ENCODE measurements at places on chromosomes 1 and 21. TPM values are rescaled to one million over a fixed set of nuclear protein-coding genes. Genes with fewer than 3 reads are reported as not detected.
A peak's percentile ranks its signal among the peaks of the same experiment; 100 is the strongest.

- H3K27me3 ChIP-seq = no peaks in the 10 kb centered on the region
- H3K36me3 ChIP-seq = no peaks in the 10 kb centered on the region
- H3K27ac ChIP-seq = no peak overlapping the region
- peaks cover 8% of the 10 kb centered on the region for H3K4me1 ChIP-seq
- DNase-seq = no peak
Observed at GRCh38 chr1:51744506-51745303, 127.8 kb downstream of the OSBPL9 start.

DNA sequence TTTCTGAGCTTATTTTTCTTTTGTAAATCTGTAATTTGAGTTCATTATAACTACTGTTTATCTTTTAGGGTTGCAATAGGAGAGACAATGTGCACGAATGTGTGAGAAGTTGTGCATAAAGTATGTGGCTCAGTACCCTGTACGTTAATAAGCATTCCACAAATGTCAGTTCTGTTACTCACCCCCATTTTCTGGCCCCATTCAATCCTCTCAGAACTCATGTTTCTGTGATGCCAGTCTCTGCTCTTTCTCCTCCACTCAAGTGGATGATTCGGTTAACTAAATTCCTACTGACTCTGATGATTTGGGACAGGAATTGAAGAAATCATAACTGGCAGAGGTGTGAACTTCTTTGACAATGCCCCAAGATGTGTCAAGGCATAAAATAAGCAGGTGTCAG, 10.2 kb upstream of the DMRTB1 start:
- no peaks in the 10 kb centered on the region for H3K36me3 ChIP-seq
- H3K4me3 ChIP-seq = no peak overlapping the region
- no peak overlapping the region for H3K27ac ChIP-seq
- no peaks in the 10 kb centered on the region for H3K4me1 ChIP-seq
- H3K27me3 ChIP-seq = no peaks in the 10 kb centered on the region

DNA sequence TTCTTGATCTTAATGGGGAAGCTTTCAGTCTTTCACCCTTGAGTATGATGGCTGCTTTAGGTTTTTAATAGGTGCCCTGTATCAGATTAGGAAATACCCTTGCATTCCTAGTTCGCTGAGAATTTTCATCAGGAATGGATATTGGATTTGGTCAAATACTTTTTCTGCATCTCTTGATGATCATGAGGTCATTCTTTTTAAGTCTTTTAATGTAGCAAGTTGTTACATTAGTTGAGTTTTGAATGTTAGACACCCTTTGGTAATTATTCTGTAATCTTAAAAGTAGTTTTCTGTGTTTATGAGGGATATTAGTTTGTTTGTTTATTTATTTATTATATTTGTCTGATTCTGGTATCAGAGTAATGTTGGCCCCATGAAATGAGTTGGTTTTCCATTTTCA, 22.5 kb downstream of the MAN1A2 start:
- peaks cover 39% of the 10 kb centered on the region for H3K4me1 ChIP-seq
- no peaks in the 10 kb centered on the region for H3K36me3 ChIP-seq

GRCh38 chr21:44702111-44702972, 5.4 kb downstream of the KRTAP10-12 start:
- peaks cover 12% of the 10 kb centered on the region for H3K27me3 ChIP-seq
- H3K4me3 ChIP-seq = no peak overlapping the region
- H3K36me3 ChIP-seq = no peaks in the 10 kb centered on the region
- peak; percentile 77 for DNase-seq

ETV3 gene
- 37.3 TPM for total RNA-seq

- peaks cover 54% of the 10 kb centered on the region for H3K36me3 ChIP-seq
- no peaks in the 10 kb centered on the region for H3K27me3 ChIP-seq
- H3K4me1 ChIP-seq = no peaks in the 10 kb centered on the region
- no peak overlapping the region for H3K27ac ChIP-seq
- no peak for DNase-seq
Observed at GRCh38 chr1:25978403-25978802, 19.5 kb downstream of the PAFAH2 start.

GRCh38 chr1:157992031-157992832, 1.2 kb upstream of the KIRREL1 start:
- H3K27me3 ChIP-seq = no peaks in the 10 kb centered on the region
- peak overlapping the region; percentile 98 for H3K27ac ChIP-seq
- H3K4me3 ChIP-seq = peak overlapping the region; percentile 92
- peak; percentile 95 for DNase-seq
- H3K36me3 ChIP-seq = no peaks in the 10 kb centered on the region

- H3K4me1 ChIP-seq = peaks cover 65% of the 10 kb centered on the region
- no peak overlapping the region for H3K4me3 ChIP-seq
- H3K27ac ChIP-seq = no peak overlapping the region
- DNase-seq = no peak
- peaks cover 85% of the 10 kb centered on the region for H3K36me3 ChIP-seq
- no peaks in the 10 kb centered on the region for H3K27me3 ChIP-seq
Observed at GRCh38 chr1:54396261-54396933, 9.8 kb downstream of the SSBP3 start.

C8A gene
- total RNA-seq = not detected

CAMK1G gene
- not detected for total RNA-seq

DNA sequence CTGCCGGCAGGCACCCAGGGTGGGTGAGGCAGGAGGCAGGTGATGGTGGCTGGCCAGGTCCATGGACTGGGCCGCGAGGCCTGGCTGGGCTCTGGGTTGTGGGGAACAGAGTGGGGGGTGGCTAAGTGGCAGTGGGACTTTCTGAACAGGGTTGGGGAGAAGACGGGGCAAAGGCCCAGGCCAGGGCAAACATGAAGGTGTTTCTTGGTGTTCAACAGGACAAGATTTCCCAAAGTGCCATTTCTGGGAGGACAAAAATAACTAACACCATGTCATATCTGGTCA, 26.8 kb downstream of the STUM start:
- H3K4me1 ChIP-seq = no peaks in the 10 kb centered on the region
- no peak overlapping the region for H3K4me3 ChIP-seq
- DNase-seq = no peak

GRCh38 chr1:22123071-22123390, 19.9 kb downstream of the WNT4 start:
- no peaks in the 10 kb centered on the region for H3K27me3 ChIP-seq
- H3K4me1 ChIP-seq = peaks cover 8% of the 10 kb centered on the region
- no peaks in the 10 kb centered on the region for H3K36me3 ChIP-seq
- DNase-seq = no peak
- no peak overlapping the region for H3K27ac ChIP-seq
- no peak overlapping the region for H3K4me3 ChIP-seq

CCDC190 gene
- total RNA-seq = not detected

SPEN gene
- 55.2 TPM for total RNA-seq

DNA sequence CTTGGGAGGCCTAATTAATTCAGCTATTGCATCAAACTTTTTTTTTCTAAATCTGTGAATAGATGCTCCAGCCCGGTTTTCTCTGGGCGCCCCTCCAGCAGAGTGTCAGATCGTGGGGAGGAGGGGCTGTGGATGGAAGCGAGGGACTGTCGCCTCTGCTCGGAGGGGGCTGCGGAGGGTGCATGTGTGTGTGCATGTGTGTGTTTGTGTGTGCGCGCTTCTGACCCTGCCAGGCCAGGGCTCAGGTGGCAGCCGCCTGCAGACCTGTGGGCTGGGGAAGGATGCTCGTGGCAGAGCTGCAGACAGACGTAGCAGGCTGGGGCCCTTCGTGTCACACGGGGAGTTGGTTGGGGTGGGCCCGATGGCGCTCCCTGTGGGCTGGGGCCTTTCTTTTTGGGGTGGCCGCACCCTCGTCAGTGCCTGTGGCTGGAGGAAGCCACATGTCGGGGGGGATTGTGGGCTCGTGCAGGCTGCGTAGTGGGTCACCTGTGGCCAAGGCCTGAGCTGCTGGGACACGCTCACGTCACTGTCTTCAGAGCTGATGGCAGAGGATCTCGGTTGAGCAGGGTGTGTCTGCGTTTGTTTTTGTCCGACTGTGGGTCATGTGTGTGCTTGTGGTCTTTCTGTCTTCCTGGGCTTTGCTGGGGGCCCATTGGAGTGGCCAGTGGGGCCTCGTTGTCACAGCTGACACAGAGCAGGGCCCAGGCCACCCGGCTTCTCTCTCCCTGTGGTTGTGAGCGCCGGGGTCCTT, 2.8 kb downstream of the SKI start:
- H3K27me3 ChIP-seq = no peaks in the 10 kb centered on the region
- H3K36me3 ChIP-seq = no peaks in the 10 kb centered on the region
- H3K27ac ChIP-seq = peak overlapping the region; percentile 96
- peak; percentile 87 for DNase-seq

SLFNL1 gene
- 1.2 TPM for total RNA-seq

OR2L8 gene
- not detected for total RNA-seq

- DNase-seq = no peak
- no peaks in the 10 kb centered on the region for H3K36me3 ChIP-seq
- no peaks in the 10 kb centered on the region for H3K27me3 ChIP-seq
- no peaks in the 10 kb centered on the region for H3K4me1 ChIP-seq
- no peak overlapping the region for H3K27ac ChIP-seq
- H3K4me3 ChIP-seq = no peak overlapping the region
Observed at GRCh38 chr1:67952071-67952470, 98.4 kb downstream of the DIRAS3 start.

DNA sequence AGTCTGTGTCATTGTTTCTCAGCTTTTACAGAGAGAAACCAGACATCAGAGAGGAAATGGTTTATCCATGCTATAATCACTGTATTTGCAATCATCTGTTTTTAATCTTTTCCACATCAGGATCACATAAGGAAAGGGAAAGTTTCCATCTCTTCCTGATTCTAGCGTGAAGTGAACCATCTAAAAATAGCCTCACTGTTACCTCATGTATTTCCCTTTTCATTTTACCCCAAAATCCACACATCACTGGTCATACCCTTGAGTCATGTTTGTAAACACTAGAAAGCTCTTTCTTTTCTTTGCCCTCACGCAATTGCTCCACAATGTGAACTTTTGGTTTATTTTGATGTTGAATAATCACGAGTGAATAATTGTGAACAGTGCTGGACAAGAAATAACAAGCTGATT, 146.0 kb downstream of the PLA2G4A start:
- H3K27ac ChIP-seq = peak overlapping the region; percentile 24
- H3K4me3 ChIP-seq = no peak overlapping the region
- peaks cover 7% of the 10 kb centered on the region for H3K4me1 ChIP-seq
- H3K36me3 ChIP-seq = peaks cover 5% of the 10 kb centered on the region
- H3K27me3 ChIP-seq = no peaks in the 10 kb centered on the region
- no peak for DNase-seq

PLA2G2D gene
- total RNA-seq = not detected

- no peaks in the 10 kb centered on the region for H3K4me1 ChIP-seq
- no peak overlapping the region for H3K27ac ChIP-seq
- DNase-seq = no peak
- H3K4me3 ChIP-seq = no peak overlapping the region
- no peaks in the 10 kb centered on the region for H3K27me3 ChIP-seq
Observed at GRCh38 chr1:48697066-48697707, 79.5 kb downstream of the BEND5 start.

DNA sequence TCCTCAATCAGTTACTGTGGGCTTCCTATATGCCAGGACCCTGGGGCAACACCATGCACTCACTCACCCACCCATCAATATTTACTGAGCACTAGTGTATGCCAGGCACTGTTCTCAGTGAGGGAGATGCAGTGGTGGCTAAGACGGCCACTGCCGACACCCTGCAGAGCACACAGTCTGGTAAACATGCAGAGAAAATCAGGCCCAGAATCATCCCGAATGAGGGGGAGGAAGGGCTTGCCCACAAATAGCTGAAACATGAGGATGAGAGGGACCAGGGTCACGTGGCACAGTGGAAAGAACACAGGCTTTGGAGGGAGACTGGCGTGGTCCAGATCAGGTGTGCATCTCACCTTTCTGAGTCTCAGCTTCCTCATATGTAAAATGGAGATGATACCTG, 89.2 kb upstream of the IGSF21 start:
- no peaks in the 10 kb centered on the region for H3K4me1 ChIP-seq
- no peaks in the 10 kb centered on the region for H3K27me3 ChIP-seq
- no peak for DNase-seq
- no peaks in the 10 kb centered on the region for H3K36me3 ChIP-seq
- no peak overlapping the region for H3K27ac ChIP-seq

SYT11 gene
- total RNA-seq = 20.9 TPM

GRCh38 chr21:45048026-45048698, 26.2 kb upstream of the ADARB1 start:
- H3K4me3 ChIP-seq = no peak overlapping the region
- no peak overlapping the region for H3K27ac ChIP-seq
- no peaks in the 10 kb centered on the region for H3K36me3 ChIP-seq
- H3K27me3 ChIP-seq = no peaks in the 10 kb centered on the region

- H3K4me1 ChIP-seq = no peaks in the 10 kb centered on the region
- DNase-seq = no peak
- H3K4me3 ChIP-seq = no peak overlapping the region
- no peak overlapping the region for H3K27ac ChIP-seq
- no peaks in the 10 kb centered on the region for H3K36me3 ChIP-seq
- H3K27me3 ChIP-seq = no peaks in the 10 kb centered on the region
Observed at GRCh38 chr1:19988267-19989006, 9.0 kb upstream of the PLA2G2A start.

GRCh38 chr1:183267646-183268431, 81.8 kb downstream of the LAMC2 start:
- peak; percentile 95 for DNase-seq
- peak overlapping the region; percentile 62 for H3K27ac ChIP-seq
- H3K4me1 ChIP-seq = peaks cover 21% of the 10 kb centered on the region
- H3K27me3 ChIP-seq = no peaks in the 10 kb centered on the region
- H3K36me3 ChIP-seq = no peaks in the 10 kb centered on the region

IQCC gene
- not detected for total RNA-seq

SH2D2A gene
- 4.9 TPM for total RNA-seq

DNA sequence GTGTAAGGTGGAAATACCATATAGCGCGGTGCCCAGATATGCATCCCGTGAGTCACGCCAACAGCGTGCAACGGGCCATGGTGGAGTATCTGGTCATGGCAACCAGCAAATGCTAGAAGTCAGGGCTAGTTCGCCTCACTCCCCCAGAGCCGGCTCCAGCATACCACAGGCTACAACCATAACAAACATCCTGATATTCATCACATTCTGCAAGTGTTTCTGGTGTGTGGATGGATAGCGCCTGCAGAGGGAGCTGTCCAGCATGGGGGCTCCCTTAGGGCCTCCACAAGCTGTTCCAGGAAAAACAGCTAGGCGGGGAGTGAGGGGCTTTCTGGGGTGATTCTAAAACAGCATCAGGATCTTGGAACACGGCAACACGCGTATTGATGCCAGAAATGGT, 6.8 kb downstream of the C1orf198 start:
- H3K36me3 ChIP-seq = no peaks in the 10 kb centered on the region
- no peaks in the 10 kb centered on the region for H3K27me3 ChIP-seq
- H3K4me3 ChIP-seq = no peak overlapping the region
- H3K4me1 ChIP-seq = peaks cover 81% of the 10 kb centered on the region
- DNase-seq = no peak

LCE3E gene
- total RNA-seq = 2.2 TPM

F13B gene
- not detected for total RNA-seq

Measured in vagina (tissue), 2 donors.